ENCODE measurements at places on chromosomes 13 and 19. TPM values are rescaled to one million over a fixed set of nuclear protein-coding genes. Genes with fewer than 3 reads are reported as not detected.

DNA sequence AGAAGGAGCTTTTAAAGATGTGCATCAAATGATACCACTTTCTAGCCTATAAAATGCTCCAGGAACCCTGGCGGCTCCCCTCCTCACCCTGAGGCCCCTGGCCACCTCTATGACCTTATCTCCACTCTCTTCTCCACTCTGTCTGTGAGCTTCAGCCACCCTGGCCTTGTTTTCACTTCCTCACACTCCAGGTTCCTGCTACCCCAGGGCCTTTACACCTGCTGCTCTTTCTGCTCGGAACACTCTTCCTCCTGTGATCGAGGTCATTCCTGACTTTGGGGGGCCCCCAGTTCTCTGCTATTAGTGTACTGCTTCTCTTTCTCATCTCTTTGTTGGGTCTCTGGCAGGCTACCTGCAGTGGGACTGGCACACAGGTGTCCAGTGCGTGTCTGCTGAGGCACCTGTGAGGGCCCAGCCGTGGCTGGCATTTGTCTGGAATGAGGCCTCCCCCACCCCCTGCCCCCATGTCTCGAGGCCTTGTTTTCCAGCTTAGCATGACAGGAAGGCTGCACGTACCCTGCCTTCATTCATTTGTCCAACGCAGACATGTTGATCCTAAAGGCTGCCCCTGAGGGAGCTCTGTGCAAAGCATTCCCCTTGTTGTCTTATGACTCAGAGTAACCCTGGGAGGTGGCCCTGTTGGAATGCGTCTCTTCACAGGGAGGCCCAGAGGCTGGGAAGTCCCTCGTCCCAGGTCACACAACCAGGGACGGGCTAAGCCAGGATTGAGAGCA, 2.3 kb downstream of the DDA1 start:
- no peak for DNase-seq

Gene CGB3
- total RNA-seq, result not detected

DNA sequence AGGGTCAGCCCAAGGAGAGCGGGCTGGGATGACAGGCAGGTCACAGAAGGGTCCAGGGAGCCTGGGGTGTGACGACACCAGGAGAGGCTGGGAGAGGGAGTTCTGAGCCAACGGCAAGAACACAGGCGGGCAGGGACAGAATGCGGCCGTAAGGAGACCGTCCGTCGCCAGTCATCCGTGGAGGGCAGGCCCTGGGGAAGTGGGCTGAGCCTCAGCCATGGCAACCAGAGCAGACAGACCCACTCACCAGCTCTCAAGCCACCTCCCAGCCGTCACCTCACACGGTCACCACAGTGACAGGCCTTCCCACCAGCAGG, 3.7 kb upstream of the TMEM86B start:
- no peak for DNase-seq

DNA sequence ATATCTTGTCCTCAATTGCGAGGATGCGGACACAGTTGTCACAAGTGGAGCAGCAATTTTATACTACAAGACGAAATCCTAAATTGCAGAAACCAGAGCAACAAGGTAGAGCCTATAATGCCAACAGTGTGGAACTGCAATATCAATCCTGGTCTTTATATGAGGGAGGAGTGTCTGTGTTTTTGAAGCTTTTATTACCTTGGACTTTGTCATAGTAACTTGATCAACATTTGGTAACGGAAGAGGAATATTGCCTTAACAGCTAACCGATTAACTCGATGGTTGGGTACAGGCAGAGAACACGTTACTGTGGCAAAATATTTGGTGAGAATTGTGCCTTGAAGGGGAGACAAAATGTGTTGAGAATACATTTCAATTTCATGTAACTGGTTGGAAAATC, 661.5 kb downstream of the FGF9 start:
- DNase-seq, result no peak

Gene RPS28
- total RNA-seq, result 1,461 TPM

Gene BEST2
- not detected for total RNA-seq

GRCh38 chr13:34467450-34468083, 474.5 kb upstream of the NBEA start:
- DNase-seq, result no peak

Gene CCDC70
- total RNA-seq, result not detected

Gene ITGBL1
- 9.5 TPM for total RNA-seq

GRCh38 chr19:8262431-8262830, 45.7 kb downstream of the CD320 start:
- no peak for DNase-seq

- DNase-seq, result no peak
Measured at GRCh38 chr13:53238261-53238660, 209.6 kb downstream of the OLFM4 start.

DNA sequence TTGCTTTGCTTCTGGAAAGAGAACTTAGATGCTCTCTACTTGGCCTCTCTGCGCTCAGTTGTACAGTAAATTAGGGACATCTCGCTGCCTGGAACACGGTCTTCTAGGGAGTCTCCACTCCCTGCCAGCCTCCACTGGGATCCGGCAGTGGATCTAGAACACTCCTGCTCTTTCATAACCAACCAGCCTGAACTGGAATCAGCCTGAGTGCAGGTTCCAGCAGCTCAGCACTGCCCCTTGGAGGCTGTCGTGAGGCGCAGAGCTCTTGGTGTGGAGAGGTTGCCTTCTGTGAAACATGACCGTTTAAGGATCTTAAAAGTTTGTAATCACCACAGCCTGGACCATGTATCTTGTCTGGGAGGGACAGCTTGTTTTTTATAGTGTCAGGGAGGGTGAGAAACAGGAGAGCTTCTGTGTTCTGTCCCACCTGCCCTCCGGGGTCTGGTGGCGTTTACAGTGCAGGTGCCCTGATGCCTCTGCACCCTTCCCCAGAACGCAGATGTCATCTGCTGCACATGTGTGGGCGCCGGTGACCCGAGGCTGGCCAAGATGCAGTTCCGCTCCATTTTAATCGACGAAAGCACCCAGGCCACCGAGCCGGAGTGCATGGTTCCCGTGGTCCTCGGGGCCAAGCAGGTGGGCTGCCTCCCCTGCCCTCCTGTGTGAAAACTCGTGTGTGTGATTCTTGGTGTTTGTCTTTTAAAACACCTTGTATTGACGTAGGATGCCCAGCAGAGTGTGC, 24.8 kb downstream of the UPF1 start:
- no peak for DNase-seq

Gene C19orf85
- not detected for total RNA-seq

- DNase-seq, result no peak
Measured at GRCh38 chr13:24135674-24136300, 24.7 kb upstream of the SPATA13 start.

DNA sequence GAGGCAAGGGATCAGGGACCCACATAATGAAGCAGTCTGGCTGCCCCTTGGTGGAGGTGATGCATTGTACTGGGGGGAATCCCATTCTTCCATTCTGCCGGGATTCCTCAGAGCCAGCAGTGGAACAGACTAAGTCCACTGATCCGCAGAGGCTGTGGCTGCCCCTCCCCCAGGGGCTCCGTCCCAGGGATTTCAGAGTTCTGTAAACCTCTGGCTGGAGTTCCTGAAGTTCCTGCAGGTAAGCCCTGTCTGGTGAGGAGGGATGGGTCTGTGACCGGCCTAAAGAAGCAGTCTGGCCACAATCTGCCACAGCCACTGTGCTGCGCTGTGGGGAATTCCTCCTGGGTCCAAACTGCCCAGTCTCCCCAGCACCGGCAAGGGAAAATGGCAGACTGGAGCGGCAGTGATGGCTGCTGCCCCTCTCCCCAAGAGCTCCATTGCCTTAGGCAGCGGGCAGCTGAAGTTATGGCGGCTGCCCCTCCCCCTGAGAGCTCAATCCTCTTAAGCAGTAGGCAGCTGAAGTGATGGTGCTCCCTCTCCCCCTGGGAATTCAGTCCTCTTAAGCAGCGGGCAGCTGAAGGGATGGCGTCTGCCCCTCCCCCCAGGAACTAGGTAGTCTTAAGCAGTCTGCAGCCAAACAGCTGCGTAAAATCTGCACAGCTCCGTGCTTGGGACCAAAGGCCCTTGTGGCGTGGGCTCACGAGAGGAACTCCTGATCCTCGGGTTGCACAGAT, 155.7 kb downstream of the PCDH17 start:
- no peak for DNase-seq

Gene ANGPTL8
- not detected for total RNA-seq

Gene RNF113B
- total RNA-seq, result not detected

DNA sequence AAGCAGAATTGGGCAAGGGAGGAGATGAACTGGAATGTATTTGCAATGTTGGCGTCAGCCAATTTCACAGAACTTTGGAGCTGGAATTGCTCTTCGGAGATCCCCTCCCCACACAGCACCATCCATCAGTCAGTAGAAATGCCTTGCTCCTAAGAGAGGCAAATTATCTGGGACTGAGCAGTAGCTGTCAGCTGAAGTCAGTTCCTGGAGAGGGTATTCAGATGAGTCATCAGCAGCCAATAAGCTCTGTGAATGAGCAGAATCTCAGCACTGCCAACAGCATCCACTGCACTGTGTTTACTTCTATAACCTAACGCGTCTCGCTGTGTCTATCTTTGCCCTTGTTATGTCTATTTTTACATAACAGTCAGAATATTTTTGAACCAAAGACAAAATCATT, 213.7 kb downstream of the SLITRK5 start:
- DNase-seq, result no peak

Gene IZUMO4
- total RNA-seq, result 7.4 TPM

GRCh38 chr13:65595916-65596315, 1634.2 kb downstream of the PCDH9 start:
- no peak for DNase-seq

DNA sequence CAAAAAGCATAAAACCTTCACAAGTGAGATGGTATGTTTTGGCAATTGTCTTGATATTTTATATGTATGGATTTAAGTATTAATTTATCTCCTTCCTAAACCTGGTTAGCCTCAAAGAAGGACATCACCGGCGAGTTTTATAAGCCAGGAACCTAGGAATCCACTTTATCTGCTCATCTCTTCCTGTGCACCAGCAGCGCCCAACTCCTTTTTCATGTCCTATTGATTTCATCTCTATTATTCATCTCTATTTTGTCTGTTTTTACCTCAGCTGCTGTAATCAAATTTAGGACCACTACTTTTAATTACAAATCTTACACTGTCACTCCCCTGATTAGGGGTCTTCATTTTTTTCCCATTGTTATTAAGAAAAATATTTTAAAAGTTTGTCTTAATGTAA, 286.4 kb downstream of the DACH1 start:
- no peak for DNase-seq

GRCh38 chr13:89267734-89268133, 1596.6 kb downstream of the SLITRK5 start:
- no peak for DNase-seq

DNA sequence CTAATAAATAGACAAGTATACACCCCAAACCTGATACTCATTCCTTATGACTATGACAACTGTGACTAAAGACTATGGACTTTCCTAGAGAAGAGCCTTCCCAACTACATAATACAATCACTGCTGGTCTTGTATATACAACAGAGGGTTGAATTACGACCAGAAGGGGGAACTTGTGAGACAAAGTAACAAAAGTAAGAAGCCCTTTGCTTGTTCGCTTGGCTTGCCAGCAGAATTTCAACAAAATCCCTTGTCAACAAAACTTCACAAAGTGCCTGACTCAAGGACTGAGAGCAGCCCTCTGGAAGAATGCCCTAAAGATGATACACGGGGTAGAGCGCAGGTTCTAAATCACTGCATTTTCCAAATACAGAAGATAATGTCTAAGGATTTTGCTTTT, 99.4 kb downstream of the WASF3 start:
- DNase-seq, result no peak

Gene CD33
- 32.0 TPM for total RNA-seq

- no peak for DNase-seq
Measured at GRCh38 chr13:48356750-48357149, 53.2 kb downstream of the RB1 start.

GRCh38 chr13:100461309-100462030, 127.1 kb downstream of the GGACT start:
- no peak for DNase-seq

GRCh38 chr13:72808917-72809500, 27.1 kb downstream of the PIBF1 start:
- no peak for DNase-seq

Gene ZNF235
- total RNA-seq, result 6.5 TPM

- no peak for DNase-seq
Measured at GRCh38 chr13:23201870-23202269, 21.1 kb downstream of the SGCG start.

Gene MAB21L1
- 0.21 TPM for total RNA-seq

Gene PRSS57
- total RNA-seq, result not detected

Gene MYADM
- total RNA-seq, result 126 TPM

Gene PLEKHA4
- 21.2 TPM for total RNA-seq

Gene IER2
- total RNA-seq, result 80.2 TPM

GRCh38 chr19:32852216-32852615, 17.4 kb downstream of the SLC7A9 start:
- DNase-seq, result no peak

- DNase-seq, result no peak
Measured at GRCh38 chr19:2691951-2692350, 10.5 kb downstream of the GNG7 start.

DNA sequence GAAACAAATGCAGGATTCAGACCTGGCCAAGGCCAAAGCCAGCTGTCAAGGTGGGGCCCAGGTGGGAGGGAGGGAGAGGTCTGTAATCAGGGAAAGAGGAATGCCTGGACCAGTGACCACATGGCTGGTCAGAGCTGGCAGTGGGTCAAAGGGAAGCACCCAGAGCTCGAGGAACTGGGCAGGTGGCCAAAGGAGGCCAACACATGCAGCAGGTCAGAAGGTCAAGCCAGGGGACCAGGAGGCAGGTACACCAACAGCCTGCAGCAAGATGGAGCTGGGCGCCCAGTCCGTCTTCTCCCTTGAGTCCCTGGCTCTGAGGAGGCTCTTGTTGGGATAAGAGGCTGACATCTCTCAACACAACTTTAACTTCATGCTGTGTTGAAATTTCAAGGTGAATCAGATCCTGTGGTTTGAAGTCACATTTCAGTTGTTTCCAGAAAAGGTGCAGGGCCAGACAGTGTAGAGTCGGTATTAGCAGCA, 17.1 kb downstream of the GPATCH1 start:
- no peak for DNase-seq

- no peak for DNase-seq
Measured at GRCh38 chr13:100484702-100485101, 103.9 kb downstream of the GGACT start.

Gene S1PR5
- total RNA-seq, result 2.4 TPM

GRCh38 chr13:39952249-39953233, 297.1 kb downstream of the COG6 start:
- no peak for DNase-seq

Gene IGFL2
- total RNA-seq, result not detected

GRCh38 chr13:109785892-109786450, 412 bp downstream of the IRS2 start:
- DNase-seq, result peak; percentile 61

Gene ZNF226
- 17.7 TPM for total RNA-seq

DNA sequence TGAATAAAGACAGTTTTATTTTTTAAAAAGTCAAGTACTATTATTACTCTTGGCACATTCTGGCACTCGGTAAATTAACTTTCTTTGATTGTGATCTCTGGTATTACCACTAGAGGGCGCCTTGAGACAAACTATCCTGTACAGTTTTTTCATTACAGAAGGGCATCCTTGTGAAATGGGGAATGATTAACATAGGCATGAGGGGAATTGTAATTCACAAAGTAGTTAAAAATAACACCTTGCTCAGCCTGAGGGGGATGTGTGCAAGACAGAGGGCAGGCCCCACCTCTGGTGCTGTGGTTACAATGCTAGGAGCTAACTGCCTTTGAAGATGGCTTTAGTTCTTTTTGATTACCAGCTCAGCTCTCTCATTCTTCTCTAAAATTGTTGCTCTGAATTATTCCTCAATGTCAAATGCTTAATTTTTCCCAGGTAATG, 24.2 kb upstream of the C1QTNF9B start:
- DNase-seq, result no peak

GRCh38 chr13:113083022-113083373, 22.6 kb upstream of the F7 start:
- DNase-seq, result peak; percentile 29

GRCh38 chr13:30406779-30407416, 15.4 kb upstream of the UBE2L5 start:
- DNase-seq, result no peak
